ENCODE measurements at places on chromosomes 5 and 9.

GRCh38 chr5:55231919-55232270, 1.5 kb downstream of the CCNO start:
- no peak for DNase-seq

DNA sequence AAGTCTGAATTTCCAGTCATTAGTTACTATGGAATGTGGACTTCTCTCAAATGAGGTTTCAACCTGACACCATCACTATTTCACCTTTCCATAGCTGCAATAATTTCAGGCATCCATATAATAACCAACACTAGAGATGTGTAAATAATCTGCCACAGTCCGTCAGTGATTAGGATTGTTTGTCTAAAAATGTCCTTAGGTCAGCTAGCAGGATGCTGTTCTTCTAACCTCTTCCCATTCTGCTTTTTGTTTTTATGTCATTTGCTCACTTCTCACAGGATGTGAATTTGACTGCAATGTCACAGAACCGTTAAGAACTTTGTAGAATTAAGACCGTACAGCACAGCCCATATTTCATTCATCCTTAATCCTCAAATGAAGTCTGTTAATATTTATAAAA, 166.4 kb upstream of the RASA1 start:
- DNase-seq = no peak

DNA sequence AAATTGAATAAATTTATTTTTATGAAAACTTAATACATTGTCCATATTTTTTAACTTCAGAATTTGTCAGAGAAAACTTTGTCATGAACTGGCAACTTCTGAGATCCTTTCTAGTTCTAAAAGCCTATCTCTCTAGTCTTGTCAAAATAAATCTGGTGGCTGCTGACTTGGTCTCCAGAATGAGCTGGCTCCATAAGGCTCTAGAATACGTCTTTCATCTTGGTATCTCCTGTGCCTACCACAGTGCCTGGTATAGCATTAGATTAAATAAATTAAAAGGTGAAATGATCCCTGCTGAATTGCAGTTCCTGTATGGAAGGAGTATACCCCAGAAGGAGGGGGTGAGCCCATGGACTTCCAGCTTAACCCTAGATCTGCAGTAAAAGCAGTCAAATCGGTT, 2.6 kb upstream of the FOCAD start:
- DNase-seq = no peak

- DNase-seq = no peak
These were observed 125.9 kb downstream of the CEP120 start for GRCh38 chr5:123297198-123297831.

DNA sequence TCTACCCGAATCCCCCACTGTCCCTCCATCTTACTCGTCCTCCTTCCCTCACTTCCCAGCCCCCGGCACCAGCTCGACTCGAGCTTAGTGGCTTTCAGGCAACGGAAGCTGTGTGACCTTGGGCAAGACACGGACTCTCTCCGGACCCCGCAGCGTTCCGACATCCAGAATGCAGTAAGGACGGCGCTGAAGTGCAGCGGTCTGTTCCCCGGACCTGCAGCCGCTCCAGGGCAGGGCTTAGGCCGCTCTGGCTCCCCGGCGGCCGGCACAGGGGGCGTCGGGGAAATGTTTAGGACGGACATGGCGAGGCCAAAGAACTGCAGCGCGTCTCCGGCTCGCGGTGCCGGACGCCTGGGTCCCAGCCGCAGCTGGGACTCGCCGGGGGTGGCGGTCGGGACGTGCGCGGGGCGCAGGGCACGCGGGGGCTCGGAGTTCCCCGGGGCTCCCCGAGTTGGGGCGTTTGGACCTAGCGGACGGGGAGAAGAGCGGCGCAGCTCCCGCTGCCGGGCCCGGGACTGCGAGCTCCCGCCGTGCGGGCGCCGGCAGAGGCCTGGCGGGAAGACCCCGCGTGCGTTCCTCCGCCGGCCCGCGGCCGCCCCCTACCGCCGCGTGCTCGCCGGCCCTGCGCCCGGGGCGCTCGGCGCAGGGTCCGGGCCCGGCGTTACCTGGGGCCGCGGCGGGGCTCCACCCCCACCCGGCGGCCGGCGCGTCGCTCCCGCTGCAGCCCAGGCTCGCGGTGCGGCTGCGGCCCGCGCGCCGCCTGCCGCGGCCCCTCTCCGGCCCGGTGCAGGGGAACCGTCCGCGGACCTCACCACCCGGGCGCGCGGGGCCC, 5.6 kb upstream of the RNF44 start:
- no peak for DNase-seq

GRCh38 chr9:113267911-113268566, 7.3 kb downstream of the CDC26 start:
- DNase-seq = no peak

DNA sequence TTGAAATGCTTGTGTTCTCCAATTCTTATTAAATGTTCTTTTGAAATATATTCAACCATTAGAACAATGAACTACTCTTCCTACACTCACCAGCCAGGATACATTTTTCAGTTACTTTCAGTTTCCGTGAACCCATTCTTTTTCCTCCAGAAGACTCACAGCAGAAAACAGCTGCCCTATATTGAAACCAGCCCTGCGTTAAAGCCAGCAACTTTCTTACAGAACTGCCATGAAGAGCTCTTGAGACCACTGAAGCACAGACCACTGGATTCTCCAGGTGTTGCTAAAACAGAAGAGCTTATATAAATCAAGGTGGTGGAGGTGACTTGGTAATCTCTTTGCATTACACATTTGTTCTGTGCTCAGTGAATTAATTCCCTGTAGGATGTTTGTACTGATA, 365.9 kb upstream of the C9orf72 start:
- no peak for DNase-seq

- DNase-seq = peak; percentile 41
These were observed 657 bp downstream of the MTRR start for GRCh38 chr5:7869474-7870136.

GRCh38 chr9:34552986-34553385, 30.2 kb upstream of the ENHO start:
- no peak for DNase-seq

- DNase-seq = no peak
These were observed 39.4 kb upstream of the GRAMD2B start for GRCh38 chr5:126383776-126384175.

GRCh38 chr9:35829084-35829763, at the start of gene TMEM8B:
TMEM8B (plus strand) TSS chr9:35829228; CDS start chr9:35829448, 220 bp downstream.
- peak; percentile 97 for DNase-seq

DNA sequence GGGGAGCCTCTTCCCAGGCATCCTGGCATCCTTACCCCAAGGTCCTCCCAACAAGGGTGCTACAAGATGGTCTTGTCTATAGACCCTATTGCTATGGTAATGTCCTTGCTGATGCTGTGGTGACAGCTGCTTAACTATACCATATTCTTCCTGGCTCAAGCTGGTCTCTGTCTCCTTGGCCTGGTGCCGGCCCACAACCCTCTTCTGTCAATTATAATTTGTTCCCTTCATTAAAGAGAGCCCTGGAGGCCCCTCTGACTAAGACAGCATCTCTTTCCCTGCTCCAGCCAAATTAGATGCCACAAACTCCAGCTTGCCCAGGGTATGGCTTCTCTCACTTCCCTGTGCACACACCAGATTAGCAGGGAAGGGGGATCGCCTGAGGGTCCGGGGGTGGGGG, 86.7 kb downstream of the PSD2 start:
- DNase-seq = no peak

- no peak for DNase-seq
These were observed 16.7 kb downstream of the TNFSF8 start for GRCh38 chr9:114913656-114914055.

- no peak for DNase-seq
These were observed 13.5 kb downstream of the CXCL14 start for GRCh38 chr5:135565266-135565665.

DNA sequence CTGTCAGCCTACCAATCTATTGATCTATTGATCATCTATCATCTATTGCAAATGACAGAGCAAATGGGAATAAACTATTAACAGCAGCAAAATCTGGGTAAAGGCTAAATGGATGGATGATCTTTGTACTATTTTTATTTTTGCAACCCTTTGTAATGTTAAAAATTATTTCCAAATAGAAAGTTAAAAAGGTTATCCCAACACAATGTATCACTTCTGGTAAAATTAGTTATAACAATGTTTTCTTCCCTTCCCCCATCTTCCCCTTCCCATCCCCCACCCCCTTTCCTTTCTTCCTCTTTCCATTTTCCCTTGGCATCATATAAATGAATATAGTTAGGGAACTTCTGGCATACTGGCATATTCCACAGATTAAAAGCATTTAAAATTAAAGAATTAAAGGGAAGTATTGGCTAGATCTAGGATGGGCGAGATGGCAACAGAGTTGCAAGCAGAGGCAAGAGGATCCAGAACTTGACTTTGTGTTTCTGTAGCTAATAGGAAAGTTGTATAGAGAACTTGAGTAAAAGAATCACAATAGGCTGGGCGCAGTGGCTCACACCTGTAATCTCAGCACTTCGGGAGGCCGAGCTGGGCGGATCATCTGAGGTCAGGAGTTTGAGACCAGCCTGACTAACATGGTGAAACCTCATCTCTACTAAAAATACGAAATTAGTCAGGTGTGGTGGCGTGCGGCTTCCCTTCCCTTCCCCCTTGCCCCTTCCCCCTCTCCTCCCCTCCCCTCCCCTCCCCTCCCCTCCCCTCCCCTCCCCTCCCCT, 66.6 kb upstream of the TAF11L2 start:
- no peak for DNase-seq

DNA sequence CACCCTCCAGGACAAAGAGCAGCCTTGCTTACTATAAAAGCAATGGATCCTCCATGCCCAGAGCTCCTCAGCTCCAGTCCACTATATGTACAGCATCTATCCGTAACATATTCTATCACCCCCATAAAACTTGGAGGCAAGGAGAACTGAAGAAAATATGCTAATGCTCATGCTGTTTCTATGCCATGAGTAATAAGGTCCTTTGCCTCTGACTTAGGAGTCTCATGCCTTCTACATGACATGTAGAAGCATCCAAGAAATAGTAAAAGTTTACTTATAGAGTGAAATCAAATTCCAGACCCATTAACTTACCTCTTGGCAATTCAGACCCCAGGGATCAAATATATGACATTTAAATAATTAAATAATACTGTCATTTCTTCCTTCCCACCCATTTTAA, 33.7 kb downstream of the SSBP2 start:
- no peak for DNase-seq

DNA sequence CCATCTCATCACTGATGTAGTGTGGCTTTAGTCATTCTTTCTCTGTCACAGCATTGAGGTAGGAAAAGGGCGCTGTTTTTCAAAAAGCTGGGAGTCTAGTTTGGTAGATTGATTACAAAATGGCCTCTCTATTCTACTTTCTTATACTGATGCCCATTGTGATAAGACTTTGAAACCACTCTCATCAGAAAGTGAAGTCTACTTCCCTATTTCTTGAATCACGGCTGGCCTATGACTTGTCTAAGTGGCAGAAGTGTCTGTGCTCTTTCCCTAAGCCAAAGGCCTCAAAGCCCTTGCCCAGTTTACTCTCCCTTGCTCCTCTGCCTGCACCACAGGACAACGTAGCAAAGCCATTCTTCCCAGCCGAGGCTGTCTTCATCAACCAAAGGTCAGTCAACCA, 83.0 kb upstream of the IL33 start:
- no peak for DNase-seq

DNA sequence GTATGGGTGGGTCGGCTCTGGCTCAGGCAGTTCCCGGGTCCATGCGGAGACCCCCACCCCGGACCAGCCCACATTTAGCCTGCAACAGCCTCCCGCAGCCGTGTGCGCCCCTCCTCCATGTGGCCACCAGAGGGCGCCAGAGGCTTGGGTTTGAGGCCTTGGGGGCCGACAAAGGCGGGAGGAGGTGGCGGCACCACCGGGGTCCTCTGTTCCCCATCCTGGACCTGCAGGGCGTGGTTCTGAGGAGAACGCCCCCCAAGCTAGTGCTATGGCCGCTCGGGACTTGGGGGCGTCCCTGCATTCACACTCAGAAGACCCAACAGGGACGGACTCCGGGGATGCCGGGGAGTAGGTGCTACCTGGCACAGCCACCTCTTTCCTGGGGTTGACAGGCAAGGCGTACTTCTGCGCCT, 16.5 kb downstream of the ASS1 start:
- no peak for DNase-seq

GRCh38 chr5:146005723-146006122, 69.3 kb downstream of the SH3RF2 start:
- no peak for DNase-seq

DNA sequence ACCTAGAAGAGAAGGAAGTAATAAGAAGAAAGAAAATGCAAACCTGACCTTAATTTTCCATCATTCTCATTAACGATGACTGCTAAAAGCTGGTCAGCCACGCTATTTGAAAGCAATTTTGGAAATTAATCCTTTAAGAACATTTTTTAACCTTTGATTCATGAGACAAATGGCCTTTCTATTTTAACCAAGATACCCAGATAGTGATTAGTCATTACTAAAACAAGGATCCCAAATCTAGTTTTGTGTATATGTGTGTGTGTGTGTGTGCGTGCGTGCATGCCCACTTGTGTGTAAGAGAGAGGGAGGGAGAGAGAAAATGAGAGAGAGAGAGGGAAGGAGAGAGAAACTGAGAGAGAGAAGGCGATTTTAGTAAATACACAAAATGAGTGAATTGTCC, 329.5 kb downstream of the DEPDC1B start:
- DNase-seq = no peak

- no peak for DNase-seq
These were observed 140.1 kb upstream of the GRIA1 start for GRCh38 chr5:153350175-153350883.

- DNase-seq = no peak
These were observed 52.7 kb downstream of the PLK2 start for GRCh38 chr5:58407042-58407719.

DNA sequence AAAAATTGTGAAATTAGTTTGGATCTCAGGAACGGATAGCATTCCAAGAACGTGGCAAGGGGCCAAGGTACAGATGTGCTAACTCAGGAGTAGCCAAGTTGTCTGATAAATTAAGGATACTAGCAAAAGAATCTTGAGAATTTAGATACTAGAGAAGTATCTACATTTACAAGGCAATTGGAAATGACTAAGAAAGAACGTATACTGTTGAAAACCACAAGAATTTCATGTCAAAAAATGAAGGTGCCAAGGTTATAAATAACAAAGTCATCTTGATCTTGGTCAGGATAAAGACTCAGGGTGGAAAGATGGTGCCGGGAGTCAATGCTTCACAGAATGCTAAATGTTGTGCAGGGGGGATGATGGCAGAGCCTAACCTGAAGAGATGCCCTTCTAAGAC, 19.2 kb downstream of the CAPSL start:
- DNase-seq = no peak

DNA sequence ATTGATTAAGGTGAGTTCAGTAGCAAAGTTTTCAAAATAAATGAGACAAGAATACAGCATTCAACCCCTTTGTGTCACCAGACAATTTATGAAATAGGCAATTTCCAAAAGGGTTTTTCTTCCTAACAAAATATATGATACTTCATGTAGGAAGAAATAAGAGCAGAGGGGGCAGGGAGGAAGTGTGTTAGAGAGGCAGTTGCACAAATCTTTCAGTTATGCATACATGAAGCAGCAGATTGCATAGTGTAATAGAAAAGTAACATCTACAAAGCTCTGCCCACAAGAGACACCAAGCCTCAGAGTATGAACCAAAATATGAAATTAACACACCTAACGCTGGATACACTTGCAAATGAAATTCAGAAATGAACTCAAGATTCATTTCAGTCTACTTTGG, 157.0 kb downstream of the DENND1A start:
- no peak for DNase-seq

Data from large intestine (tissue), 12 donors.